ENCODE measurements at places on chromosomes 7 and 10. TPM values are rescaled to one million over a fixed set of nuclear protein-coding genes. Genes with fewer than 3 reads are reported as not detected.
A peak's percentile ranks its signal among the peaks of the same experiment; 100 is the strongest.

- H3K36me3 ChIP-seq, result no peaks in the 10 kb centered on the region
- H3K27me3 ChIP-seq, result no peaks in the 10 kb centered on the region
- H3K4me3 ChIP-seq, result no peak overlapping the region
- no peak for DNase-seq
Observed at GRCh38 chr7:112497481-112497880, 16.7 kb downstream of the LSMEM1 start.

DNA sequence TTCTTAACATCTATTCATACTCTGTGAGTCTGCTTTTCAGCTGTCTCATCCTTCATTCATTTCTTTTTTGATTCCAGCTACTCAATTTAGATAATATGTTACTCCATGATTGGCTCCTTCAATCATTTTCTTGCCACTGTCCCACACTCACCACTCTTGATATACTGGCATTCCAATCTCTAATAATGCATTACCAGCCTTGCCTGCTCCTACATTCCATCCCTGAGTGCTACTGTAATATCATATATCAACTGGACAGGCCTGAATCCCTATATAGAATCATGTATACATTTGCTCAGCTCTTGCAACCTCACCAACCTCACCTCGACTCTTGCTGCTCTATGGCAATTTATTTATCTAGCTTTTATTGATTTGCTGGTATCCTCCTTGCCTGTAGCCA lies 45.0 kb upstream of the SLC13A1 start:
- no peak for DNase-seq
- no peak overlapping the region for H3K4me3 ChIP-seq
- no peaks in the 10 kb centered on the region for H3K27me3 ChIP-seq
- no peaks in the 10 kb centered on the region for H3K36me3 ChIP-seq
- no peak overlapping the region for H3K27ac ChIP-seq
- no peaks in the 10 kb centered on the region for H3K4me1 ChIP-seq

GRCh38 chr7:102271158-102271798 lies 15.4 kb upstream of the SH2B2 start:
- no peaks in the 10 kb centered on the region for H3K36me3 ChIP-seq
- H3K4me3 ChIP-seq, result no peak overlapping the region
- no peak overlapping the region for H3K27ac ChIP-seq
- peaks cover 5% of the 10 kb centered on the region for H3K4me1 ChIP-seq
- no peak for DNase-seq

- H3K36me3 ChIP-seq, result no peaks in the 10 kb centered on the region
- peaks cover 26% of the 10 kb centered on the region for H3K4me1 ChIP-seq
- H3K27me3 ChIP-seq, result no peaks in the 10 kb centered on the region
- peak overlapping the region; percentile 79 for H3K4me3 ChIP-seq
Observed at GRCh38 chr10:24722676-24723385, 856 bp downstream of the ARHGAP21 start.

GRCh38 chr10:101110856-101111523 lies 20.1 kb upstream of the TLX1 start:
- H3K4me1 ChIP-seq, result no peaks in the 10 kb centered on the region
- no peak for DNase-seq
- no peak overlapping the region for H3K4me3 ChIP-seq
- peaks cover 68% of the 10 kb centered on the region for H3K27me3 ChIP-seq
- no peaks in the 10 kb centered on the region for H3K36me3 ChIP-seq
- no peak overlapping the region for H3K27ac ChIP-seq

The PRPS1L1 gene
- total RNA-seq, result not detected

The CALCR gene
- total RNA-seq, result not detected

DNA sequence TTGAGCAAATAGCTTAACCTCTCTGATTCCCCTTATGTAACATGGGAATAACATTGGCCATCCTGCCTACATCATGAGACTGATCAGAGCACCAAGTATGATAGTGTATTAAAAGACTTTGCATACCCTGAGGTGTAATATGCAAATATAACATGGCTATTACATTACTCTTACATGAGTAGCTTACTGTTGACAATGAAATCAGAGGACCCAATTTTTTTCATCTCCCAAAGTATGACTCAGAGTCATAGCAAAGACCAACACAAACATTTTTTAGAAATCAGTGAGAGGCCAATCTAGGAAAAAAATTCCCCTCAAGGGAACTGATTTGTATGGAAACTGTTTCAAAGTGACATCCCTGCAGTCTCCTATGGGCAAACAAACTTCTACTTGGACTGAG lies 47.0 kb upstream of the TMEM140 start:
- H3K36me3 ChIP-seq, result no peaks in the 10 kb centered on the region
- H3K4me1 ChIP-seq, result no peaks in the 10 kb centered on the region

GRCh38 chr10:79059859-79060379 lies 8.8 kb upstream of the ZMIZ1 start:
- H3K27me3 ChIP-seq, result peaks cover 10% of the 10 kb centered on the region
- H3K36me3 ChIP-seq, result no peaks in the 10 kb centered on the region
- H3K4me1 ChIP-seq, result peaks cover 23% of the 10 kb centered on the region
- H3K4me3 ChIP-seq, result no peak overlapping the region
- DNase-seq, result no peak
- H3K27ac ChIP-seq, result no peak overlapping the region

- no peak for DNase-seq
- H3K4me1 ChIP-seq, result no peaks in the 10 kb centered on the region
- no peak overlapping the region for H3K4me3 ChIP-seq
- H3K27me3 ChIP-seq, result peaks cover 3% of the 10 kb centered on the region
- no peak overlapping the region for H3K27ac ChIP-seq
Observed at GRCh38 chr7:27080844-27081436, 14.9 kb downstream of the HOXA1 start.

The SRRM3 gene
- not detected for total RNA-seq

DNA sequence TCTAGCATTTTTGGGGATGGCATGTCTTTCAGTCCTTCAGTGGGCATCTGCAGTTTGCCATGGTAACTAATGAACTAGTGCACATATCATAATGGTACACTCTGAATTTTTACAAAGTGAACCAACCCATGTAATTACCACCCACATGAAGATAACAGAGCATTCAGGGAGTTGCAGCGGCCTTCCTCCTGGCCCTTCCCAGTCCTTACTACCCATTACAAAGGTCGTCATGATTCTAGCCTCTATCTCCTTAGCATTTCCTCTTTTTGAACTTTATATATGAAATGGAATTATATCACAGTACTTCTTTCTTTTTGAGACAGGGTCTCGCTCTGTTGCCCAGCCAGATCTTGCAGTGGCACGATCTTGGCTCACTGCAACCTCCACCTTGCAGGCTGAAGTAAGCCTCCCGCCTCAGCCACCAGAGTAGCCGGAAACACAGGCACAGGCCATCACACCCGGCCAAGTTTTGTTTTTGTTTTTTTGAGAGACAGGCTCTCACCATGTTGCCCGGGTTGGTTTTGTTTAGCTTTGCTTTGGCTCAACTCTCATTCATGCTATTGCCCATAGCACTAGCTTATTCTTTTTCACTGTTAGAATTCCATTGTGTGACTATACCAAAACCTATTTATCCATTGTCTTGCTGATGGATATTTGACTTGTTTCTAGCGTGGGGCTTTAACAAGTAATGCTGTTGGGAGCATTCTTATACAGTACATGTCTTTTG lies 79.2 kb downstream of the APBB1IP start:
- no peak overlapping the region for H3K27ac ChIP-seq
- H3K36me3 ChIP-seq, result peaks cover 28% of the 10 kb centered on the region
- H3K27me3 ChIP-seq, result no peaks in the 10 kb centered on the region
- no peaks in the 10 kb centered on the region for H3K4me1 ChIP-seq
- no peak for DNase-seq

GRCh38 chr7:80781561-80781979 lies 137.3 kb downstream of the SEMA3C start:
- H3K36me3 ChIP-seq, result no peaks in the 10 kb centered on the region
- H3K27ac ChIP-seq, result no peak overlapping the region
- no peak overlapping the region for H3K4me3 ChIP-seq
- no peaks in the 10 kb centered on the region for H3K27me3 ChIP-seq

The EVX1 gene
- total RNA-seq, result 0.16 TPM

GRCh38 chr10:101867931-101868330 lies 24.3 kb upstream of the KCNIP2 start:
- H3K36me3 ChIP-seq, result no peaks in the 10 kb centered on the region
- H3K4me3 ChIP-seq, result no peak overlapping the region
- H3K27ac ChIP-seq, result no peak overlapping the region
- H3K27me3 ChIP-seq, result no peaks in the 10 kb centered on the region
- no peaks in the 10 kb centered on the region for H3K4me1 ChIP-seq

DNA sequence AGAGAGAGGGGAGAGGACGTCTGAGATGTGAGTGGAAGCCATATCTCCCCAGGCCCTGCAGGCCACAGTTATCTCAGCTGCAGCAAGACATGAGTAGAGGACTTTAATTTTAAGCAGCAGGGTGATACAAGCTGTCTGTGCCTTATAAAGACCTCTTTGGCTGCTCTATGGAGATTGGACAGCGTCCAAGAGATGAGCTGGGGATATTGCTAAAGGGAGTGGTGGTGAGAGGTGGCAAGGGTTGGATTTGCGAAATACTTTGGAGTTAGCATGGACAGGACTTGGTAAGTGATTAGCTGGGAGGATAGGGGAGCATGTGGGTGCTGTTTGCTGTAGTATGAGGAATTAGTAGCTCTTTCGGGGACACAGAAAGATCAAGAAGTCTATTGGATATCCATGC lies 191.8 kb downstream of the CACNB2 start:
- H3K27me3 ChIP-seq, result no peaks in the 10 kb centered on the region
- H3K4me3 ChIP-seq, result no peak overlapping the region
- no peaks in the 10 kb centered on the region for H3K36me3 ChIP-seq
- DNase-seq, result no peak
- no peaks in the 10 kb centered on the region for H3K4me1 ChIP-seq

DNA sequence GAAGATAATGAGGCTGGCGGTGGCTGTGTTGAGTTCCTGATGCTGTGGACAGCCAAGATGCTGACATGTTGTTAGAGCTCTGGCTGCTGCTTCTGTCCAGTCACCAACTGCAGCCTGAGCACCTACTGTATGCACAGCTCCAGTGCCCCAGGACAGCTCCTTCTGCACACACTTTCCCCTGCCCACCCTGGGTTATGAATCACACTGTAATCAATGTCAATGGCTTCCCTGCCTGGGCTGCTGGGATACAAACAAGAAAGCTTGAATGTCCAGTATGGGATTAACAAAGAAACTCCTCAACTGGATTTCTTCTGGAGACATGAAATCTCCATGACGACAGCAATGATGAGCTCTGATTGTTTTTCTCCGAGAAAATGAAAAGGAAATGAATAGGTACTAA lies 172.0 kb downstream of the GFRA1 start:
- H3K36me3 ChIP-seq, result no peaks in the 10 kb centered on the region
- H3K27me3 ChIP-seq, result peaks cover 2% of the 10 kb centered on the region
- DNase-seq, result no peak
- H3K4me1 ChIP-seq, result no peaks in the 10 kb centered on the region

- no peak overlapping the region for H3K27ac ChIP-seq
- DNase-seq, result no peak
- no peak overlapping the region for H3K4me3 ChIP-seq
- H3K4me1 ChIP-seq, result no peaks in the 10 kb centered on the region
- H3K27me3 ChIP-seq, result no peaks in the 10 kb centered on the region
Observed at GRCh38 chr10:33267708-33268107, 66.8 kb downstream of the NRP1 start.

The PHTF2 gene
- total RNA-seq, result 28.0 TPM

GRCh38 chr7:134897936-134898335 lies 88.4 kb upstream of the AGBL3 start:
- no peak for DNase-seq
- no peak overlapping the region for H3K27ac ChIP-seq
- no peaks in the 10 kb centered on the region for H3K27me3 ChIP-seq
- H3K4me1 ChIP-seq, result no peaks in the 10 kb centered on the region

DNA sequence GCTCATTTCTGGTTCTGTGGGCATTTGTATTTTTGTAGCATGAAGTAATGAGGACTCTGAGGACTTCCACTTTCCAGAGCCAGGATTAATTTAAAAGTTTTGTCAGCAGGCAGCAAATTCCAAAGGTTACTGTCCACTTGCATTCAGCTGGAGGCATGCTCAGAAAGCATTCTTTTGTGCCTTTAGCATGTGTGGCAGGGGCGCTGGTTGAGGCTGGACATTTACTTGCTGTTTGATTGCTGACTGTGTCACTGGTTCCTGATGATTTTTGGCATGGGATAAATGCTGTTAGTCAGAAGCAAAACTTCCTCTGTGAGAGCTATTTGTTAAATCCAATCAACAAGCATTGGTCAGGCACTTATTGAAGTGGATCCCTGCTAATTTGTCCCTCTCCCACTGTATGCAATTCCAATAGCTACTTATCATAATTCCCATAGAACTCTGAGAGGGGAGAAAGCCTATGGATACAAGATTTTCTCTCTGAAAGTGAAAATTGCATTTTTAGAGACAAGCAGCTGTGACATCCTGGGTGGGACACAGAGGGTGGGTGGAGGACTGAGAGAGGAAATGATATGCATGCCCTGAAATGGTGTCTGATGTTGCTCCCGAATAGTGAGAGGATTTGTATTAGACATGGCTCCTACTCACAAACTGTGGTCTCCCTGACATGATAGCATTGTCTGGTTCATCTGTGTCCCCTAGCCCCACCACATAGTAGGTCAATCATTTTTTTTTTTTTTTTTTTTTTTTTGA lies 161.2 kb upstream of the WDR11 start:
- H3K4me3 ChIP-seq, result no peak overlapping the region
- H3K4me1 ChIP-seq, result no peaks in the 10 kb centered on the region
- DNase-seq, result no peak
- no peak overlapping the region for H3K27ac ChIP-seq
- H3K36me3 ChIP-seq, result no peaks in the 10 kb centered on the region

The PON1 gene
- total RNA-seq, result not detected

DNA sequence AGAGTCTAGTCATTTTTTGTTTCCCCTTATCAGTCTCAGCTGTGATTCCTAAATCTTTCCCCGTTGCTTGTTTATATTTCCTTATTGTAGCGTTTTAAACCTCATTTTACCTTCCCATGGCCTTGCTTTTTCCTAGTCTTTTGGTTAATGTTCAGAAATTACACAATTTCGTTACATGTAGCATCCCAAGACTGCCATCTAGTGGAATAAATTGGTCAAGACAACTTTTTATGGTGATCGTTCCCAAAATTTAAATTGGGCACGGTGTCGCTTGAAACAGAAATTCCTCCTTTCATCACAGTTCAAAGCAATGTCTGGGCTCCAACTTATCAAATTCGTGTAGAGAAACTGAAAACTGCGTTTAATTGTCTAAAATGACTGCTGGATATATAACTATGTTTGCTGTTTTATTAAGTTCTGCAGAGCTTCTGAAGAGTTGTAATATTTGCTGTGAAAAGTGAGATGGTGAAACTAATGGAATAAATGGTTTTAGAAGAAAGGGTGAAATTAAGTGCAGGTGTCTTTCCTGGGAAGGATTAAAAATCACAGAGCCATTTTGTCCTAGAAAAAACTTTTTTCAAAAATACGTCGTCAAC lies 370.2 kb downstream of the PHF14 start:
- peaks cover 2% of the 10 kb centered on the region for H3K4me1 ChIP-seq
- no peak overlapping the region for H3K4me3 ChIP-seq
- no peaks in the 10 kb centered on the region for H3K27me3 ChIP-seq
- H3K27ac ChIP-seq, result no peak overlapping the region
- no peaks in the 10 kb centered on the region for H3K36me3 ChIP-seq

GRCh38 chr7:91323626-91324158 lies 59.5 kb downstream of the FZD1 start:
- no peak for DNase-seq
- no peak overlapping the region for H3K4me3 ChIP-seq
- no peaks in the 10 kb centered on the region for H3K4me1 ChIP-seq
- no peak overlapping the region for H3K27ac ChIP-seq
- H3K36me3 ChIP-seq, result no peaks in the 10 kb centered on the region

The SCART1 gene
- total RNA-seq, result 12.1 TPM

The AMZ1 gene
- 0.30 TPM for total RNA-seq

Measured in T-cell (primary cell).